GM13977 (cell line): ENCODE measurements at places on chromosomes 11 and 22.

DNA sequence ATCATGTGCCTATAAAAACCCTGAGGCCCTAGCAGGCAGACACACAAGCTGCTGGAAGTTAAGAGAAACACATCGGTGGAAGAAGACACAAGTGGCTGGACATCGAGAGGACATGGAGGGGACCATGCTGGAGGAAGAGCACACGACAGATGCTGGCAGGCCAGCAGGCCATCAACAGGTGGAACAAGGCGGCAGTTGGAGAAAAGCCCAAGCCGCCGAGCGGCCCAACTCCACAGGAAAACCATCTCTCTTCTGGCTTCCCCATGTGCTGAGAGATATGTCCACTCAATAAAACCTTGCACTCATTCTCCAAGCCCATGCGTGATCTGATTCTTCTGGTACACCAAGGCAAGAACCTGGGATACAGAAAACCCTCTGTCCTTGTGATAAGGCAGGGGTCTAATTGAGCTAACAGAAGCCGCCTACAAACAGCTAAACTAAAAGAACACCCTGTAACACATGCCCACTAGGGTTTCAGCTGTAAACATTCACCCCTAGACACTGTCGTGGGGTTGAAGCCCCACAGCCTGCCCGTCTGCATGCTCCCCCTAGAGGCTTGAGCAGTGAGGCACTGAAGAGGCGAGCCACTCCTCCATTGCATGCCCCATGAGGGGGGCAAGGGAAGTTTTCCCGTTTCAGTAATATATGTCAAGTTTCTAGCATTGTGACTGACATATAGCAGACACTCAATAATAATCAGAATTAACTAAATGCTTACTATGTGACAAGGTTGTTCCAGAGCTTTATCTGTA, 39.0 kb upstream of the MMP20 start:
- no peak for DNase-seq

DNA sequence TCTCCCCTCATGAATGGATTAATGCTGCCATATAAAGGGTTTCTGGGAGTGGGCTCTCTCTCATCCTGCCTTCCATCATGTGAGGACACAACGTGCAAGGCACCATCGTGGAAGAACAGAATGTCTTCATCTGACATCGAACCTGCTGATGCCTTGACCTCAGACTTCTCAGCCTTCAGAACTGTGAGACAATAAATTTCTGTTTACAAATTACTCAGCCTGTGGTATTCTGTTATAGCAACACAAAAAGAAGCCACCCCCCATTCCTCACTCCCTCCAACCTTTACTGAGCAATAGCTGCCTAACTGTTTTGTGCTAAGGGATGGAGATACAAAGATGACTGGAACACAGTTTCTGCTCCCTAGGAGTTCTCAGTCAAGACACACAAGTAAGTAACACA, 106.1 kb upstream of the PLET1 start:
- no peak for DNase-seq

GRCh38 chr11:64970731-64971151, 1.2 kb downstream of the MAJIN start:
- DNase-seq = no peak

DNA sequence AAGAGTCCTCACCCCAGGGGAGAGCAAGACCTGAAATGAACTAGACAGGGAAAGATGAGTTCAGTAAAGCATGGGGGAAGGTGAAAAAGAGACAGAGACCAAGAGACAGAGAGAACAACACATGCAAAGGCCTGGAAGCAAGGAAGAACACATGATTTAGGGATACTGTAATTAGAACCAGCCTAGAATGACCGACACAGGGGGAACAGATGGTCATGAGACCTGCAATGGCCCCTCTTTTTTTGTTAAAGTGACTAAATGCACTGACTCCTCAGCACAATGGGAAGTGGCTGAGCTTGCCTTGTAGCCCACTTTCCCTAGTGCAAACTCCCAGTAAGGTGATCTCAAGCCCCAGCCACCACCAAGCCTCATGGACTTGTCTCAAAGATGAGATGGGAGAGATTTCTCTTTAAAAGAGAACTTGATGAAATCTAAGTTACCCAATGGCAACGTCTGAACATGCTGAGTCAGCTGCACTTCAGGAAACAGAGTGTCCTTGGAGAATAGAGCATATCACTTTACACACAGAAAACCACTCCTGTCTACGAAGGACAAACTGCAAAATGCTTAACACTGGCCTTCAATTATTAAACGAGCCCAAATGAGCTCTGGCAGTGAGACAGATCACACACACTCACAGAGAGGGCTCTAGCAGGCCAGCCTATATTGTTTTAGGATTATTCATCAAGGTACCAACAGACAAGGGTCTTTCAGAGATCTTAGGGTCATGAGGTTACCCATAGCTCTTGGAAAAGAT, 91.0 kb downstream of the SERGEF start:
- no peak for DNase-seq

- no peak for DNase-seq
These were observed 27.0 kb downstream of the SGSM3 start for GRCh38 chr22:40397396-40397795.

DNA sequence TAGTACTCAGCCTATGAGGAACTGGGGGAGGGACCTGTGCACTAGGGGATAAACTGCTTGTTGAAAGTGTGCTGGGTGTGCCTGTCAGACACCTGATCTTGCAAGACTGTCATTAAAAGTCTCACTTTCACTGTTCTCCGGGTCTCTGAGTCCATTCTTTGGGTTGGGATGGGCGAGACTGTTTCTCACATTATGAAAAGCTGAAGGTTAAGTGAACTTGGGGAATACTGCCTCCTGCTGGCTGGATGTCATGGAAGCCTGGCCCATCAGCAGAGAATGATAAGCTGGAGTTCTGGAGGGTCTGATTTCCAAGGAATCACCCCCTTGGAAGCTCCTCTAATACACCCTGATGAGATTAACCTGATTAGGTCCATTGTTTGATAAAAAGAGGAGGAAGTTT, 9.0 kb upstream of the VPREB1 start:
- DNase-seq = peak; percentile 75

DNA sequence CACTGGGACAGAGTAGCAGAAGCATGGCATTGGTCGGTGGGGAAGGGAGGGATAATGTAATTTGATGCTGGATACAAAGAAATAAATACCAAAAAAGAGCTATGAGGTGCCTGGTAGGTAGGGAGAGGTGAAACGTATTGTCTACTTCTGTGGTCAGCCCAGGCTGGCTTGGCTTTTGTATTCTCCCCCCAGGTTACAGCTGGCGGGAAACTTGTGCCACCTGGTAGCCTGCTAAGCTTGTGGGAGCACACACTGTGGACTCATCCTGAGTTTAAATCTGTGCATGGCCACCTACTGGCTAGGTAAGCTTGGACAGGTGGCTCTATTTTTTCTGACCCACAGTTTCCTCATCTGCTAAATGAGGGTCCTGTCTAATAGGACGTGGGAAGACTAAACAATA, 165.2 kb upstream of the E2F8 start:
- no peak for DNase-seq

- DNase-seq = peak; percentile 58
These were observed 453 bp downstream of the GAS2 start for GRCh38 chr11:22666688-22667439.

- DNase-seq = no peak
These were observed 481.4 kb downstream of the ETS1 start for GRCh38 chr11:128105950-128106349.

DNA sequence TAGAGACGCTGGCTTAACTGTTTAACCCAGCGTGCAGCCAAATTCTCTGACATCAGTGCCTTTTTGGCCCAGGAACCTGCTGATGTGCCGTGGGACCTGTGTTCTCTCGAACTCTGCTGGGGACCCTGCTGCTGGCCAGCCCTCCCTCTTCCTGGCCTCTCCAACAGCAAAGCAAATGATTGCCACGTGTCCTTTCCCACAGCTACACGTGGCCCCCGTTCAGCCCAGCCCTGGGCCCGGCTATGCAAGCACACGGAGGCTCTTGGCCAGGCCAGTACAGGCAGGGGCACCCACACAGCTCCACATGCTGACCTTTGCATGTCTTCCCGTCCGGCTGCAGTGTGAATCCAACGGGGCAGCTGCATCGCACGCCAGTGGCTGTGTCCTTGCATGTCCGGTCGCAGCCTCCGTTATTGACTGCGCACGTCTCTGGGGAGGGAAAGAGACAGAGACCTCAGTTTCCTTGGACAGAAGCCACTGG, 51.6 kb upstream of the TTLL12 start:
- DNase-seq = no peak

DNA sequence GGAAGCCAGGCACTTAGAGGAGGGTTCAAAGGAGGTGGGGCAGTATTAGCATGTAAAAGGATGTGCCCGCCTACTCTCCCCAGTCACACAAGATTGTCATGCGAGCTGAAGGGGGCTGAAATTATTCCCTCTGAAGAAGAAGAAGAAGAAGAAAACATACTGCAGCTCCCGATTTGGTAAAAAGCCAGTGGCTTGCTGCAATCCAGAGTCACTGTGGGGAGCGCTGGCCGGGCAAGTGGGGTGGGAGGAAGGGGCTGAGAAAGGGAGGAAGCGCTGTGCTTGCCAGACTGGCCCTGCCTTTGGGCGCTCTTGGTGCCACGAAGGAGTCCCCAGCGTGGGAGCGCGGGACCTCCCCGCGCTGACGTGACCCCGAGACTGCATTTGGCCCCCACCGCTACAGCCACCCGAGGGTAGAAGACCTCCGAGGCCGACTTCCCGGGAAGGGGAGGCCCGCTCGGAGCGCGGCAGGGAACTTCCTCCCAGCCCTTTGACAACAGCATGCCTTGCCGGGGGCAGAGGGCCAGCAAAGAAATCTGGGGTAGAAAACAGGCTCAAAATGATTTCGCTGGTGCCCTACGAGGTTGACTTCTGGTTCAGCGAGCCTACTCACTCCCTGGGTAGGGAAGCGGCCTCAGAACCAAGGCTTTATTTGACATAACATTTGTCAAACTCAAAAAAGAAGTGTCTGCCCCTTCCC, 906.3 kb downstream of the DLG2 start:
- DNase-seq = no peak

GRCh38 chr11:11440144-11440543, 87.1 kb upstream of the CSNK2A3 start:
- DNase-seq = no peak

DNA sequence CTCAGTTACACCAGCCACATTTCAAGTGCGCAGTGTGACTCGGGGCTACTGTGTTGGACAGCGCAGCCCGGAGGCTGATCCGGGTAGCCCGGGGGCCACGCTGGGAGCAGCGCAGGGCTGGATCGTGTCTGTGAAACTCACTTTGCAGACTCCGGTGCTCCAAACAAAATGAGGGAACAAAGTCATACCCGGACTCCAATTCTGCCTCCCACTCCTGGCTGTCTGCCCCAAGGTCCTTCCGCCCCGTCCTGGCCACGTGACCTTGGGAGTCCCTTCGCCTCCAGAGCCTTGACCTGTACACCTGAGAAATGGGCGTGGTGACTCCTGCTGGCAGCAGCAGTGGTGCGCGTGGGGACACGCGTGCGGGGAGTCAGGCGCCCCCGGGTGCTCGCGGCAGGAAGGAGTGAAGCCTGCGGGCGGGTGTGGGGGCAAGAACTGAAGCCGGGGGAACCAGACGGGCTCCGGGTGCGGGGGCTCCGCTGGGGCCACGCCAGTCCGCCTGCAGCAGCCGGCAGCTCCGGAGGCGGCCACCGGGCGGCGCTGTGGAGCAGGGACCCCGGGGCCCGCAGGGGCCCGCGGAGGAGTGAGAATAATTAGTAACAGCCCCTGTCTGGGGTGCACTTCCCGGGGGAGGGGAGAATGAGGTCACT, 42.4 kb downstream of the KCNJ4 start:
- DNase-seq = peak; percentile 85

GRCh38 chr11:66720899-66721470, 8.0 kb downstream of the SPTBN2 start:
- DNase-seq = no peak

DNA sequence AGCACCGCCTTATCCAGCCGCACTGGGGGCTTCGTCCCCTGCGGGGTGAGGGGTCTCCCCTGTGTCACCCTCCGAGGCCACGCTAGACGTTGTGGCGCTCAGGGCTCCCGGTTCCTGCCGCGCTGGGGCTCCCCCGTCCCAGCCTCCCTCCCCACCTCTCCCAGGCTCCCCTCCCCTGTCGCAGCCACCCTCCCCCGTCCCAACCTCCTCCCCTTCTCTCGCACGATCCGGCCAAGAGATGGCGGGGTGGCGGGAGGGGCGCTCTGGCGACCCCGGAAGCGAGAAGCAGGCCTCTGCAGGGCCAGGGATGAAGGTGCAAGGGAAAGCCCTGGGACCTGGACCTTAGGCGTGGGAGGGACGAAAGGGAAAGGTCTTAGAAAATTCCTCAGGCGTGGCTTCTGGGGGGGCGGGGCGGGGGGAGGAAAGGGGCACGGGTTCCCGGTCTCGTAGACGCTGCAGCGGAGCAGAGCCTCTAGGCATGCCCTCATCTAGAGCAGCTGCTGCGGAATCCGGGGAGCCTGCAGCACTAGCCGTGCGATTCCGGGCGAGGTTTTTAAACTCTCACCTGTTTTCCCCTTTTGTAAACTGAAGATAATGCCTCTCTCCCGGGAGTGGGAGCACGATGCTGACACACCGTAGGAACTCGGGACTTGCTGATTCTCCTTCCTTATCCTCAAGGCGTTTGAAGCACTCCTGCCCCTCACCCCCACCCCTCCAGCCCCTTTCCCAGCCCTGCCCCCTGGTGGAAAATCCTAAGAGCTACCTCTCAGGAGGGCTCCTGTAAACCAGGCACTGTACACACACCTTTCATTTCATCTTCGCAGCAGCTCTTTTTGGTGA, 14.4 kb downstream of the KCNJ5 start:
- DNase-seq = peak; percentile 71

- DNase-seq = no peak
These were observed 36.8 kb downstream of the OR10A6 start for GRCh38 chr11:7894251-7894650.

- DNase-seq = no peak
These were observed 4.1 kb upstream of the RNF26 start for GRCh38 chr11:119330237-119330636.

DNA sequence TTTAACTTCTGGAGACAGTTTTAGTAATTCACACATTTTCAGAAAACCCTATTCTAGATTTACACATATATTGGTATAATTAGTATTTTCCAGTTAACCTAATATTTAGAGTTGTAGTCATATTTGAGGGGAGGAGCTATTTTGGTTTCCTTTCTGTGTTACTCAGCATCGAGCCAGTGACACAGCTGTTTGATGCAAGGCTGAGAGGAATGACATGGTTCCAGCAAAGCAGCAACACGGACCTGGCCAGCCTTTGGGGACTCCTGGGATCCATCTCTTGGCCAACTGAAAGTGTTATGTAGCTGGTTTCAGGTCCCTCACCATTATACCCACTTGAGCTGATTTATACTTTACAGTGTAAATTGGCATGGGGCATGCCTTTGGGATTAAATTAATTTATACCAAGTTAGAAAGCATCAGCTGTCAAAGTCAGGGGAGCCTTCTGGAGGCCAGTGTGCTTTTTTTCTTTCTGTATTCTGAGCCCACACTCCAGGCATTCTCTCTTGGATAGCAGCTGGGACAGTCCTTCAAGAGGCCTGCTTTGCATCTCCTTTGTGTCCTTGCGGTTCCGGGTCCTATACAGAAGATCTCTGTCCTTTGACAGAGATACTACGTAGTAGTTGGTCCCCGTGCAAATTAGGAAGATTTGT, 91.3 kb upstream of the SLC25A18 start:
- no peak for DNase-seq

DNA sequence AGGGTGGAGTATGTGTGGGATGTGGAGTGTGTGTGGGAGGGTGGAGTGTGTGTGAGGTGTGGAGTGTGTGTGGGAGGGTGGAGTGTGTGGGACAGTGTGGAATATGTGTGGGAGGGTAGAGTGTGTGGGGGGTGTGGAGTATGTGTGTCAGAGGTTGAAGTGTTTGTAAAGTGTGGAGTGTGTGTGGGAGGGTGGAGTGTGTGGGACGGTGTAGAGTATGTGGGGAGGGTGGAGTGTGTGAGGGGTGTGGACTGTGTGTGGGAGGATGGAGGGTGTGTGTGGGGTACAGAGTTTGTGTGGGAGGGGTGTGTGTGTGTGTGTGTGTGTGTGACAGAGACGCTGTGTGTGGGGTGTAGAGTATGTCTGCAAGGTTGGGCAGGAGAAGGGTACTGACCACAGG, 355.5 kb downstream of the CADM1 start:
- DNase-seq = no peak
